ENCODE measurements at places on chromosomes 1 and 21. TPM values are rescaled to one million over a fixed set of nuclear protein-coding genes. Genes with fewer than 3 reads are reported as not detected.

BEND5 gene
- total RNA-seq, result 3.4 TPM

PDE9A gene
- 2.2 TPM for total RNA-seq

VHLL gene
- not detected for total RNA-seq

DNA sequence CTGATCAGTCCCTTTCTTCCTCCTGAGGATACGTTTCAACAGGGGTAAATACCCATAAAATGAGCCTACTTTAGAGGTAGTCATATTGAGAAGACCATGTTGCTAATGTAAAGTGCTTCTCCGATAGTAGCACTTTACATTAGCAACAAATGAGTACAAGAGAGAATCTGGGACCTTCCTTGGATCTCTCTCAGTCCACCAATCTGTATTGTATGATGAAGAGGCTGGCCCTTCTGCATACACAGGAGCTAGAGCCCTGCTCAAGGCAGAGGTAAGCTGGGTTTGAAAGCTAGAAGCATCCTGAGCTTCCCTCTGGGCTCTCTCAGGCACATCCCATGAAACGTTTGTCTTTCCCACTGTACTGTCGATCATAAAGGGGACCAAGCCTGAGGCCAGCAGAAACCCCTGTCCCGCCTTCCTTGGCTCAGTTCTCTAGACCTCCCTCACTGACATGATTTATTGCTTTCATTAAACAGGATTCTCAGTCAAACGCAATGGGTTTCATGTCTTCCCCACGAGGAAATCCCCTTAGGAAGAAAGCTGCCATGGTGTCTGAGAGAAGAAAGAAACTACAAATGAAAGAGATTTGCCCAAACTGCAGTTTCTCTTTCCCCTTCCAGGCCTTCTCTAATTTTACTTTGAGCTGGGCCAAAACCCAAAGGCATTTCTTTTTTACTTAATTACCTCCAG, 62.8 kb upstream of the BCAR3 start:
- DNase-seq, result no peak

GRCh38 chr1:208137193-208137592, 107.0 kb downstream of the PLXNA2 start:
- DNase-seq, result no peak

DNA sequence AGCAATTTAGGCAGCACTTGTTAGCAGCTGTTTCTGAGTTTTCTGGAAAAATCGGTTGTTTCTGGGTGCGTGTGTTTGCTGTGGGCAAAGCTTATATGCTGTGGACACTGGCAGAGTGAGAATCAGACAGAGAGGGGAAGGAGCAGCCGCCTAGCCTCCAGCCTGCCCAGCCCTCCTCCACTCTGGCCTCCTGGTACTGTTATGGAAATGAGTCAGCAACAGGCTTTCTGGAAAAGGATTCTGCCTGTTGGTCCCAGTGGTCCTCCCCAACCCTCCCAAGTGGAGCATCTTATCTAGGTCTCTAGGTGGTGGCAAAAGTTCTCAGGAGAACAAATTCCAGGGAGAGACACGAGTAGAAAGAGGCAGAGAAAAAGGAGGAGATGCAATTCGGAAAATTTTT, 42.2 kb upstream of the GOLT1A start:
- no peak for DNase-seq

- no peak for DNase-seq
Observed at GRCh38 chr1:171032822-171033702, 57.6 kb upstream of the FMO3 start.

DNA sequence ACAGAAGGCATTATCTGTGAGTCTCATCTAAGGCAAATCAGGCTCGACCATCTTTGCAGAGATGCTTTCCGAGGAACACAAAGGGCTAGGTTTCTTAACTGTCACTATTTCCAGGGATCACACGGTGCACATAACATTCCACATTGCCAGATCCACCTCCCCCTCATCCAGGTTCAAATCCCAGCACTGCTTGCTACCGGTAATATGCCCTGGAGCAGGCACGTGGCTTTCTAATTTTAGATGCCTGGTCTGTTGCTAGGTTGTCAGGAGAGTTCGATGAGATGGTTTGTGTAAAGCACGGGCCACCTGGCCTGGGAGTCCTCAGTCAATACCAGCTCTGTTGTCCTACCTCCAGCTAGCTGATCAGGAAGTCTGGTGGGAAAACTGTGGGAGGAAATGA, 598.6 kb downstream of the NPHP4 start:
- DNase-seq, result no peak

- DNase-seq, result no peak
Observed at GRCh38 chr1:244992833-244993232, 128.5 kb upstream of the HNRNPU start.

Measured in ascending aorta (tissue), 2 donors.